ENCODE measurements at places on chromosomes 4 and X.

- DNase-seq = no peak
Measured at GRCh38 chrX:48696909-48697727, 584 bp downstream of the SUV39H1 start.

DNA sequence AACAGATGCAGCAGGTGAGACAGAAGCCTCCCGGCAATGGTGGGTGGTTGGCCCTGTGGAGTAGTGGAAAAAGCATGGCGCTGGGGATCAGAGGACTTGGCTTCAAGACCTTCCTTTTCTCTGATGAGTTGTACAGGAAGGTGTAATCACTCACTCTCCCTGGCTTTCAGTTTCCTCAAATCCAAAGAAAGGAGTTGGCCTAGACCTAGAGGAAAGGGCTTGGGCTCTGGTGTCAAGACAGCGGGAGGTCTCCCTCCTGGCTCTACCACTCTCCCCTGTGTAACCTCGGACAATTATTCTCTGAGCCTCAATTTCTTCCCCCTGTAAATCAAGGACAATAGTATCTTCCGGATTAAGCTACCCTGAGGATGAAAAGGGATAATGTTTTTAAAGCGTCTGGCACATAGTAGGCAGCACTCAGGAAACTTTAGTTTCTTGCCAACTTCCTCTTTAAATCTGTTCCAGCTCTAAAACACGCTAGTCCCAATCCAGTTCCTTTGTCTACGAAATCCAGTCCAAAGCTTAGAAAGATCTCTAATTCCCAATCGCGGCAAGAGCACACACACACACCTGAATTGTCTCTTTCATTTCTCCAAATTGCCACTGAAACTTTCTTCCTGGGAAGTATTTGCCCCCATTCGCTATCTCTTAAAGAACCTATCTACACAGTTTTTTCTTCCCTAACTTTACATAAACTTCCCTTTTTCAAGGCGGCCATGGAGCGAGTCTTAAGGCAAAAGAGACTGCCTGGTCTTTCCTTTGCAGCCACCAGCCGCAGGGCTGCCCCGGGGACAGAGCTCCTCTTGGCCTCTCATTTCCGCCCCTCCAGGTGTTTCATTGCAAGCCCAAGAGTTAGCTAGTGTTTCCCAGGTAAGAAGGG is 29.9 kb upstream of the GPC4 start:
- DNase-seq = no peak

DNA sequence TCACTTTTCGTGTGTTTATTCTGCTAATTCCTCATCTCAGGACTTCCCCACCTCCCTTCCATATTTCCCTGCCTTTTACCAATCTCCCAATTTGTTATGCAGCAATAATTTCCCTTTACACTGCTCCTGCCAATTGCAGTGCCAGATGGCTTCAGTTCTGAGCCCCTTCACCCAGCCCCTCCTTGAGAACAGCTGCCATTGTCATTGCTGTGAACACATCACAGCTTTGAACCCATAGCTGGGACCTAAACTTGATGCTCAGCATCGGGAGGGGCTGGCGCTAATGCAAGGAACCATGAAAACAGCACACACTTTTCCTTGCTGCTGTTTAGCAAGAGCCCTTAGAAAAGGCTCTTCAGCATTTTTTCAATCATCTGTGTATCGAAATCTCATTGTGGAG is 104.9 kb downstream of the ALPK1 start:
- no peak for DNase-seq

DNA sequence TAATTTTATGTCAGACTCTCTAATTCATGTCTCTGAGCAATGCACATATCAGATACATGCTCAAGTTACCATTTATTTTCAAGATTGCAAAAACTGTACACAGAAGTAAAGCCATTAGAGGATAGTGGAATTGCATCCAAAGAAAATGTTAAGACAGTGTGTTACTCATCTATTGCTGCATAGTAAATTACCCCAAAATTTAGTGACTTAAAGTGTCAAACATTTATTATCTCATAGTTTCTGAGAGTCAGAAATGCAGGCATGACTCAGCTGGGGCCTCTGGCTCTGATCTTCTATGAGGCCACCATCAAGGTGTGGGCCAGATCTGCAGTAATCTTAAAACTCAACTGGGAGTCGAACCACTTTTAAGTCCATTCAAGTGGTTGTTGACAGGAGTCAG is 275.2 kb downstream of the QDPR start:
- no peak for DNase-seq

- DNase-seq = no peak
Measured at GRCh38 chr4:28973587-28974350, 1746.4 kb upstream of the PCDH7 start.

GRCh38 chrX:118497180-118497818 is 1.7 kb downstream of the DOCK11 start:
- peak; percentile 1 for DNase-seq

- DNase-seq = no peak
Measured at GRCh38 chr4:134544303-134544770, 342.7 kb upstream of the PABPC4L start.

DNA sequence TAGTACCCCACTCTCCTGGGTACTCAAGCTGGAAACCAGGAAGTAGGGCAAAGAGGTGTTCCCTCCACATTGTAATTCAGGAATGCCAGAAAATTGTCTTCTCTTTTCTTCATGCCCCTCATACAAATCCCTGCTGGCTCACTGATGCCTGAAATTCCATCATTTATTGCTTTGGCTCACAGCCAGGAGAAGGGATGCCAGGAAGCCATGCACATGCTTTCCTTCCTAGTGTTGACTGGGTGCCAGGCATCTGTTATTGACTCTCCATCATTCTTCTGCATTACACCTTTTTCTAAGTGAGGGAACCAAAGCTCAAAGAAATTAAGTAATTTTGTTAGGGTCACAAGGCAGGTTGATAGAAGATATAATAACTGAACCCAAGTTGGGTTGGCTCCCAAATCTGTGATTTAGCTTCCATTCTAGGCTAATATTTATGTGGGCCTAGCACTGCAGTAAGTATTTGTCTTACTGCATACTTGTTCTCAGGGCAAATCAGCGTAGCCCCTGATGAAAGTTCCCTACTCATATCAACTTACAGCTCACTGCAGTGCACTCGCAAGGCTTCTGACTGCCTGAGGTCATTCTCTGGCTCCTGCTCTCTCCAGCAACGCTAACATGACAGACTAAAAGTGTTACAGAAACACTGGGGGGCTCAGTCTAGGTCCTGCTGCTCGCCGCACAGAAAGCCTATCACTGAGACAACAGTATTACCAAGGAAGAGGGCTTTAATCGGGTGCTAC is 89.0 kb downstream of the TRAPPC11 start:
- DNase-seq = no peak

- DNase-seq = no peak
Measured at GRCh38 chr4:122781486-122781885, 45.1 kb upstream of the FGF2 start.

GRCh38 chr4:15729910-15730533 is 27.2 kb downstream of the BST1 start:
- no peak for DNase-seq

Measured in effector CD8-positive, alpha-beta T cell (primary cell).